Upper lobe of right lung (tissue), 1 donor: ENCODE measurements at places on chromosomes 2 and 18.
A peak's percentile ranks its signal among the peaks of the same experiment; 100 is the strongest.

GRCh38 chr2:47004905-47005495, 89.4 kb upstream of the MCFD2 start:
- H3K27ac ChIP-seq, result no peak overlapping the region
- H3K36me3 ChIP-seq, result peaks cover 25% of the 10 kb centered on the region
- no peaks in the 10 kb centered on the region for H3K27me3 ChIP-seq
- H3K4me1 ChIP-seq, result peaks cover 11% of the 10 kb centered on the region
- no peak for DNase-seq

DNA sequence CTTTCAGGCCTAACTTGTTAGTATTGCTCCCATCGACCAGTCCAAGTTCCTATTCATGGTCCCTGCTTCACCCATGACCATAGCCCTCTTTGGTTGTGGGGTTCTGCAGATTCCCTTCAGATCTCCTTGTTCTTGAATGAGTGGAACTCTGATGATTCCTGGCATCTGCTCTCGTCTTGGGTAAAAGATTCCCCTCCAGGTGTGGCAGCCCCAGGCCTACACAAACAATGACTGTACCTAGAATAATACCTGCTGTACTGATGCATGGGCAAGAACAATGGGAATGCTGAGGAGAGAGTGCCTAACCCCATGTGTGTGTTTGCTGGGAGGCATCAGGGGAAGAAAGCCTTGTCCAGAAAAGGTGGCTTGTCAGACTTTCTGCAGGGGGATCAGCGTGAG, 39.2 kb upstream of the MRPL19 start:
- no peaks in the 10 kb centered on the region for H3K4me1 ChIP-seq
- no peak overlapping the region for H3K4me3 ChIP-seq
- H3K36me3 ChIP-seq, result no peaks in the 10 kb centered on the region
- H3K27me3 ChIP-seq, result peaks cover 26% of the 10 kb centered on the region
- no peak overlapping the region for H3K27ac ChIP-seq

GRCh38 chr18:22558945-22559385, 141.2 kb upstream of the CTAGE1 start:
- peak; percentile 72 for DNase-seq
- H3K27me3 ChIP-seq, result no peaks in the 10 kb centered on the region
- H3K4me1 ChIP-seq, result peaks cover 5% of the 10 kb centered on the region
- no peaks in the 10 kb centered on the region for H3K36me3 ChIP-seq
- H3K27ac ChIP-seq, result peak overlapping the region; percentile 89

DNA sequence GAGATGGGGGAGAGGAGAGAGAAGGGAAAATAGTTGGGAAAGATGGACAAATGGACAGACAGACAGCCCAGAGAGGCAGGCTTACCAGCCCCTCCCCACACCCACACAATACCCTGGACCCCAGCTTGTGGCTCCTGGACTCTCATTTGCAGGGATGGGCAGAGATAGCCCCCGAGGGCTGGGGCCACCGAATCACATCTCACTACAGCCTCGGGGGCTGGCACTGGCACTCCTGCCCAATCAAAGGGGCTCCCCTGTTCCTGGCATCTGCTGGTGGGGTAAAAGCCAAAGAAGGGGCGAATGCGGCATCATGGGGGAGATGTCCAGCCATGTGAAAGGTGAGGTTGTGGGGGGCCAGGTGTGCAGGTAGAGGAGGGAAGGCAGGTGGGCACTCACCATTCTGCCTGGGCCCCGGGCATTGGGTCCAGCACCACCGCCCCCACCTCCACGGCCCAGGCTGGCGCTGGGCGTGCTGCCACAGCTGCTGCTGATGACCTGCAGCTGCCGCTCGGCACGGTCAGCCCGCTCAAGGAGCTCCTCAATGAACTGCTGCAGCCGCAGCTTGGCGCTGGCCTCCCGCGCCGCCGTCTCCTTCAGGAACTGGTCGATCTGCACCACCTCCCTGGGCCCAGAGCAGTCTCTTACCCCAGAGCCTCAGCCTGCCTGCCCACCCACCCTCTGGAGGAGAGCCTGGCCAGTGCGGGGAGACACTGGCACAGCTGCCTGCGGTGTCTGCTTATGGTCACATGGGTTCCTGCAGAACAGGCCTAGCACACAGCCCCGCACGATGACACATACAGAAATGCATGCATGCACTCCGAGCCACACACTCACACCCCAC, 18.0 kb downstream of the FBXO41 start:
- H3K27ac ChIP-seq, result no peak overlapping the region
- H3K4me3 ChIP-seq, result no peak overlapping the region
- H3K27me3 ChIP-seq, result peaks cover 35% of the 10 kb centered on the region
- H3K36me3 ChIP-seq, result no peaks in the 10 kb centered on the region
- no peaks in the 10 kb centered on the region for H3K4me1 ChIP-seq

DNA sequence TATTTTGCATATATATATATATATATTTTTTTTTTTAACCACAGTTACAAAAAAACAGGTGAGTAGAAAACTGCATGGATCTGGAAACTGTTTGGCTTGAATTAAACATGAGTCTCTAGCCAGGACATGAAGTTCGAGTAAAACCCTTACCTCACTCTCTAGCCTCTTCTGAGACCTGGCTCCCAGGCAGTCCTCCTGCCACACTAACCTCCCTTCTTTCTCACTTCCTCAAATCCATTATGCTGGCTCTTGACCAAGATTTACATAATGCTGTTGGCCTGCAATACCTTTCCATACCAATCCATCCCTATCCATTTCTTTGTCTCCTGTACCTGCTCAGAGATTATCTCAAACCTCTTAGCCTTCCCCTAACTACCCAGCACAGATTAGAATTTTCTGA, 34.0 kb downstream of the PIGN start:
- no peak overlapping the region for H3K27ac ChIP-seq
- no peaks in the 10 kb centered on the region for H3K4me1 ChIP-seq
- H3K36me3 ChIP-seq, result peaks cover 18% of the 10 kb centered on the region
- DNase-seq, result no peak
